ENCODE measurements at places on chromosomes 12 and 14.
A peak's percentile ranks its signal among the peaks of the same experiment; 100 is the strongest.

DNA sequence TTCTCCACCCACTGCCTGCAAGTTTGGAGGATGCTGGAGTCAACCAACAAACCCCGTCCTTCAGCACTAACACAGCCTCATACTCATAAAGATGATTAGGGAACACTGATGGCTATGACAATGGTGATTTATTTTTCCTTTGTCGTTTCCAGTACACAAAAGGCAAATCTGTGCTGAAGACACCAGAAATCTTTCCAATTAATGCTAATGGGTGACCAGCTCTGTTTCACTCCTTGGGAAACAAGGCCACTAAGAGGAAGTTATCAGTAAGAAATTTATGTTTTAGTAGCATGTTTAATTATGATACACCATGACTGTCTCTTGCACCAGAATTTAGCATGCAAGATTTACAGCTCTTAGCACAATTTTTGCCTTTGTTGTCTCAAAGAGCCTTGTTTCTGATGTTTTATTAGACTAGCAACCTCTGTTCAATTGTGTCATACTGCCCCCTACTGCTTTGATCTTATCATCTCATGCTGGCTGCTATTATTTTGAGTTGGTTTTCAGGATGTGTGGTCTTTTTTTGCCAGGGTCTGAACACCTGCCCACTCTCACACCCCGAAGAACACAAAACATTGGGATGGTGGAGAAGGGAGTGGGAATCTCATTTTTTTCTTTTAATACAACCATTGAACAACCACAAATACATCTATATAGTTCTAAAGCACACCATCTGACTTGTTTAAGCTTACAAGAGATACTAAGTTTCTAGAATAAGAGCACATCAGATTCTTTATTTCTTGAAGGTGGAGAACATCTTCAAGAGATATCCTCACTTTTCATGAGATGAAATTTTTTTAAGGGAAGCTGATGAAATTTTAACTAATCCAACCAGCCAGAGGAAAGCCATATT is 160.9 kb downstream of the SPTSSA start:
- no peak for DNase-seq

DNA sequence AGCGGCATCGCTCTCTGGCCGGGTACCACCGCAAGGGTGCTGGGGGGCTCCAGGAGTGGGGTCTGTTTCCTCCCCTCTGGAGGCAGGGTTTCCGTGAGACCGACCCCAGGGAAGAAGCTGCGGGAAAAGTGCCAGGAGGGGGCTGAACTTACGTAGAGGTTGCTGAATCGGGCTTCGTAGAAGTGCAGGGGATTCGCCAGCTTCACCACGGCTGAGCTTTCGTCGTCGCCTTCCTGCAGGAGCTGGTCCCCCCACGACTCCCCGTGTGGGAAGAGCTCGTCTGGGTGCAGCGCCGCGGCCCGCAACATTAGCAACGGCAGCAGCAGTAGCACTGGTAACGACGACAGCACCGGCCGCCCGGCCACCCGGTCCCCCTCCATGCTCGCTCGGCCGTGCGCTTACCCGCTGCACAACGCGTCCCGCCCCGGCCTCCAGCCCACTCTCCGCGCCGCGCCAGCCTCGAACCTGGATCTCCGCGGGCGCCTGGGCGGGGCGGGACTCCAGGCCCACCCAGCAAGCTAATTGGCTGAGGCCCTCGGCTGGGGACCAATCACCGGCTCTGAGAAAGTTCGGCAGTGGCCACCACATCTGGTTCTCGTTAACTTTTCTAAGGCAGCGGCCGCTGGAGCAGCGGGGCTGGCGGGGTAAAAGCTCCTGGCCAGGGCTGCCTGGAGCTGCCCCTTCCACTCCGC is at the start of gene NID2:
Gene NID2, minus strand, starts transcription at position 445 of the 692 bp plus-strand sequence. Its CDS starts 65 bp downstream, at position 380.
- DNase-seq: peak; percentile 0

GRCh38 chr12:38490941-38491340 is 174.4 kb downstream of the ALG10B start:
- DNase-seq: no peak

GRCh38 chr14:92613008-92613658 is 99.6 kb downstream of the RIN3 start:
- DNase-seq: peak; percentile 31

- no peak for DNase-seq
Observed at GRCh38 chr12:124082012-124082411, 109.0 kb downstream of the ZNF664 start.

GRCh38 chr12:63450816-63451215 is 217.5 kb downstream of the DPY19L2 start:
- no peak for DNase-seq

DNA sequence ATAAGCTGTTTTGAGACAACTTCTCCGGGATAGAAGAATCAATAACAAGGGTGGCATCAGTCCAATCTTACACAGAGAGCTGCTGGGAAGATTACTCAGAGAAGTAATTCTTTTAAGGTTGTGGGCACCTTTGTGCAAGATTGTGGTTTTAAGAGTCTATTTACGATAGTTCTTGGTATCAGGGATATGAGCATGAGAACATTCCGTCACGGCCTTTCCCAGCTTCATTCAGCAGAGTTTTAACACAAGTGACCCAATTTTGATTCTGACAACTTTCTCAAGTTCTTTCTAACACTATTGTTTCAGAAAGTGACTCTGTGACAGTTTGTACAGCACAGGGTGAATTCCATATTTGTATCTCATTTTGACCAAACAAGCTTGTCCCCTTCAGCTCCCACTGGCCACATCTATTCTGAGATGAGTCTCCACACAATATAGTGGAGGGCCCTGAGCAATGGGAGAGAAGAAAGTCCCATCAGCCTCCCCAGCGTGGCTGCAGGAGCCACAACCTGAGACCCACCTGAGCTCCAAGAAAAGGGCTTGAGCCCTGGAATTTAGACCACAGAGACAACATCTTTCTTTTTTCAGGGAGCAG is 869.2 kb downstream of the TMEM121 start:
- no peak for DNase-seq

- no peak for DNase-seq
Observed at GRCh38 chr14:73833530-73834260, 17.9 kb upstream of the PTGR2 start.

Measured in activated T-helper 1 cell treated with anti-CD3 and anti-CD28 coated beads, Interleukin-2, amount 50 U/mL, for 16 hours (primary cell).